ENCODE measurements at places on chromosomes 6 and 20.

DNA sequence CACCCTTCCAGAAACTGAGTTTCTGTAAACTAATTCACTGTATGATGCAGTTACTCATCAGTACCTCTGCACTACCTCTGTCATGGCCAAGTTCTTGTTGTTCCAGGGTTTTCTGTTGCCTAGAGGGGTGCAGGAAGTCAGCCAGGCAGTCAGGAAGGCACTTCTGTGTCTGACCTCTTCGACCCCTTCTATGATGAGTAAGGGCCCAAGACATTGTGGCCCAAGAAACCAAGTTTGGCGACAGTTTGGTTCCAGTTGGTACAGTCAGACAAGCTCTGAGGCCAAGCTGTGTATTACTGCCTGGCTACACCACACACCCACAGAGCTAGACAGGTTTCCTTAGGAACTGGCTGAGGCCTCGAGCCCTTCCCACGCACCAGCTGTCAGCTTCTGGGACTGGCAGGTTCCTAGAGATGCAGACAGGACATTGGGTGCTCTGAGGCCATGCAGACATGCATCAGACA, 41.2 kb downstream of the TRAF3IP2 start:
- peak; percentile 76 for DNase-seq

GRCh38 chr6:154637392-154637791, 95.8 kb upstream of the SCAF8 start:
- DNase-seq: no peak

DNA sequence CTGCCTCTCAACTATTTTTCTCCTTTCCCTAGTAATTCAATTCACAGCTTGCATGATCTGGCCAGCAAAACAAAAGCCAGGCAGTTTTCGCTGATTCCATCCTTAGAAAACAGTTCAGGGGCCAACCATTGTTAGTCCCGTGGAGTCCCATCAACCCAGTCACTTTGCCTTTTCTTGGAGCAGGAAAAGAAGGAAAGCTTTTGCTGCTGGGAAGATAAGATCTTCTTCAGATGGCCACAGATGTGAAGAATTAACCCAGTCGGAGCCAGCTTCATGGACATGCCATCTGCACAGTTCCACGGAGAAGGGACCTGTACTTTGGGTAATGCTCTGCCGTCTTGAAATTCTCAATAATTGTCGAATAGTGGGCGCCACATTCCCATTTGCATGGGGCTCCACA, 76.9 kb upstream of the TSHZ2 start:
- no peak for DNase-seq

GRCh38 chr6:19492636-19493405, 344.3 kb upstream of the ID4 start:
- DNase-seq: no peak

DNA sequence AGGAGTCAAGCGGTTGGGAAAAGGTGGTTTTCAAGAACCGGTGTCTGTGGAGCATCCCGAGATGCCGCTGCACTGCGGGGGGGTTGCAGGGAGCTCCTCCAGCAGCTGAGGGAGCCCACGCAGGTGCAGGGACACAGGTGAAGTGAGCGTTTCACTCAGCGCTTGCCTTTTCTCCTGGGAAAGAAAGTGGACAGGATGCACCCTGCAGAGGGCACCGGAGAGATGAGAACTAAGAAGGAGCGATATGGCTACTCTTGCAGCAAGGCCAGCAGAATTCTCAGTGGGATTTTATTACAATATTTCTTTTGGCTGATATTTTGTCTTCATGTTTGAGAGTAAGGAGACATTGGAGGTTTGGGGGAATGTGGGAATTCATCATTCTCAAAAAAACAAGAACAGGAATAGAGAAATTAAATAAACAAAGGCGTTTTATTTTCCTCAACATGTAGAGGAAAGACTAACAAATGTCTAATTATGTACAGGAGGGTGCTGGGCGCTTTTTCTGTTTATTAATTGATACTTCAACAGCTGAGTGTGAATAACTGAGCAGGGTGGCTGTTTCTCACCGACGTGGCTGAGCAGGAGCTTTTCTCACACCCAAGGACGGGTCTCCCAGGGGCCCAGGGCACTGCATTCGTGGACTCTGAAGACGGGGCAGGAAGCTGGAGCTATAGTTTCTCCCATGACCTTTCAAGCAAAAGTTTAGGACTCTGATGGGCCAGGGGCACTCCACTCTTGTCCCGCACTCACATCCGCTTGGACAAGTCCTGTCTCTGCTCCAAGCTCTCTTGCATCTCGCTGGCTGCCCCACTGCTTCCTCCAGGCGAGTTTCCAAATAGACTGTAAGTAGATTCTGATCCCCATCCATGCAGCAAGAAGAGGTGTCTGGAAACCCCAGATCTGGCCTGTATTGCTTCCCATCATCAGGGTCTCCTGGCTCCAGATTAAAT, 176.1 kb downstream of the SMOC2 start:
- no peak for DNase-seq

GRCh38 chr20:41786158-41786557, 168.0 kb upstream of the CHD6 start:
- DNase-seq: no peak

DNA sequence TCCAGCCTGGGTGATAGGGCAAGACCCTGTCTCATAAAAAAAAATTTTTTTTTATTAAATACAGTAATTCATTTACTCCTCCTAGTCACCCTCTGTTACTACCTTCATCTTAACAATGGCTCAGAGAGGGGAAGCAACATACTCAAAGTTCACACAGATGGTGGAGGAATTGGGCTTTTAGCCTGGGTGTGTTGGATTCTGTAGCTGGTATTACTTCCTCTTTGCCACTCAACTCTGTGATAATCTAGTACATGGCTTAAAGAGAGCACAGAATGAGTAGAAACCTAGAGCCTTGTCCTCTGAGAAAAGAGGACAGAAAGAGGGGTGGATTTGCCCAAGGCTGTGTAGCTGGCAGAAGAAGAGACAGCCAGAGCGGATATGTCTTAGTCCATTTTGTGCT, 96.6 kb downstream of the DLGAP4 start:
- no peak for DNase-seq

DNA sequence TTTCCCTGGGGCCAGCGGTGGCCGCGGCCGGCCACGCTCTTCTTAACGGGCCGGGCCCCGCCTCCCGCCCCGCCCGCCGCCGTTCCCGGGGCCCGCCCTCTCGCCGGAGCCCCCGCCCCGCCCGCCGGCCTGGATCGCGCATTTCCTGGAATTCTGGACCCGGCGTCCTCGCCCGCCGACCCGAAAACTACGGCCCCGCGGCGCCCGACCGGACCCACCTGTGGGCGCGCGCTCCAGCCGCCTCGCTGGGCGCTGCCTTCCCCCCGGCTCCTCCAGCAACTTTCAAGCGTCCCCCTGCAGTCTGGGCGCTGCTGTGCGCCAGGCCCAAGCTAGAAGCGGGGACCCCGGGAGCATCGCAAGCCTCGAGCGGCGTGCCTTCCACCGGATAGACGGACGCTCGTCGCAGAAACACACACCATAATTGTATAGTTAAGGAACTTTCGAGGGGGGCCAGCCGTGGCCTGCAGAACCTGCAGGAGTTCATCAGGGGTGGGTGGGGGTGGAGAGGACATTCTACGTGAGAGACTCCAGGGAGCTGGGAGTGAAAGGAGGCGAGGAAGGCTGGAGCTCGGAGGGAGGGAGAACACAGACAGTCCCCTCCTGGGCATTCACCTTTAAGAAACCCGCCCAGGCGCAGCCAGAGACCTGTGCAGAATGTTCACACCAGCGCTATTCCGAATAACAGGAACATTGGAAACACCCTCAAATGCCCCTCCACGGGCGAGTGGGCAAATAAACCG, at the start of gene ADA:
TSS of gene ADA (minus strand) at position 16 of the 740 bp plus-strand sequence. CDS start 92 bp downstream, outside the sequence.
- DNase-seq: peak; percentile 71
